Inflammatory macrophage treated with lipopolysaccharide for 1 hour (primary cell): ENCODE measurements at places on chromosomes 16 and 17.

DNA sequence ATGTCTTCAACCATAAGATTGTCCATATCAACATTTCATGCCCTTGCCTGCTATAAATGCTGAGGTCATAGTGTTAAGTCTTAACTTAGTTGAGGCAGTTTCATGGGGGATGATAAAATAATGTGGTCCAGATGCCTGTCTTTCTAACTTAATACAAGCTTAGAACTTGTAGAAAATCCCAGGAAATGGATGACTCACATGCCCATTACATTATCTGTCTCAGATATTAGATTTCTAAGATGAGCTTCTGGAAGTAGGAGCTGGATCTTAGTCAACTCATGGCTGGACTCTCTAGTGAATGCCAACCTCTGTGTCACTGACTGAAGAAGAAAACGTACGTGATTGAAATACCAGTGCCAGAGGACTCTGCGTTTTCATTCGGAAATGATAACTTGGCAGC, 797.5 kb upstream of the EEF2KMT start:
- no peak for DNase-seq

DNA sequence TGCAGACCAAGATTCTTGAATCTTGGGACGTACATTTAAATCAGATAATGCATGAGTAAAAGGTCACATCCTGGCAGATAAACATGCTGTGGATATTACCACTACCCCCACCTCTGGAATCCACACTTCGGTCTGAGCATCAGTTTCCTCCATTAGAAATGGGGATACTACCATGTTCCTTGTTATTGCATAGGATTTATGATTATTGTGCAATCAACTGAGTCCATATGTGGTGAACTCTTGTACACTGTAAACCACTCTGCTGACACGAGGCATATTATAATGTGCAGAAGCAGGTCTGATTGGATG, 108.7 kb downstream of the VAT1L start:
- DNase-seq = no peak

- no peak for DNase-seq
Measured at GRCh38 chr16:81471882-81472281, 27.3 kb downstream of the CMIP start.

GRCh38 chr17:30191072-30191471, 44.4 kb downstream of the SLC6A4 start:
- DNase-seq = no peak

GRCh38 chr17:8785547-8786413, 13.4 kb downstream of the MFSD6L start:
- DNase-seq = peak; percentile 31

- no peak for DNase-seq
Measured at GRCh38 chr17:79843816-79844800, 4.9 kb upstream of the CBX4 start.

- DNase-seq = peak; percentile 33
Measured at GRCh38 chr17:28033972-28034714, 8.3 kb upstream of the NLK start.

DNA sequence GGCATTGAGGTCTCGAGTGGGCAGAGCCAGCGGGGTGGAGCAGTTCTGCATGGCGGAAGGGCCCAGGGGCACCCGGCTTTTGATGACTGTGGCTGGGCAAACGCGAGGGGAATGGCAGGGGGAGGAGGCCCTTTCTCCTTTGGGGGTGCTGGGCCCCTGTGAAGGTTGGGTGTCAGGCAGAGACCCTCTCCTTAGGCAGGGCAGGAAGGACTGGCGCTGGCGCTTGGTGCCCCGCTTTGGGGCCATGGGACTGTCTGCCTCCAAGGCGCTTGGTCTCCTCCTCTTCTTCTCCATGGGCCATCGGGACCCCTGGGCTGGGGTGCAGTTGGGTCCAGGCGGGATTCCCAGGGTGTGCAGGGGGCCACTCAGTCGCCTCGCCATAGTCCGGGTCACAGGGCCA, 12.8 kb upstream of the GFAP start:
- DNase-seq = no peak

DNA sequence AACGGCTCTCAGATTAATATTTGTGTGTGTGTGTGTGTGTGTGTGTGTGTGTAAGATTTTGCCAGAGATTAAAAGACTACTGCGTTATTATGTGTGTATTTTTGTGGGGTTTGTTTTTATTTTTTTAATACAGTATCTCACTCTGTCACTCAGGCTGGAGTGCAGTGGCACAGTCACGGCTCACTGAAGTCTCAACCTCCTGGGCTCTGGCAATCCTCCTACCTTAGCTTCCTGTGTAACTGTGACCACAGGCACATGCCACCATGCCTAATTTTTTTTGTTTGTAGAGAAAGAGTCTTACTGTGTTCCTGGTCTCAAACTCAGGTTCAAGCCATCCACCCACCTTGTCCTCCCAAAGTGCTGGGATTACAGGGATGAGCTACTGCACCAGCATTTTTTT, 87.2 kb downstream of the CYB561 start:
- DNase-seq = no peak

DNA sequence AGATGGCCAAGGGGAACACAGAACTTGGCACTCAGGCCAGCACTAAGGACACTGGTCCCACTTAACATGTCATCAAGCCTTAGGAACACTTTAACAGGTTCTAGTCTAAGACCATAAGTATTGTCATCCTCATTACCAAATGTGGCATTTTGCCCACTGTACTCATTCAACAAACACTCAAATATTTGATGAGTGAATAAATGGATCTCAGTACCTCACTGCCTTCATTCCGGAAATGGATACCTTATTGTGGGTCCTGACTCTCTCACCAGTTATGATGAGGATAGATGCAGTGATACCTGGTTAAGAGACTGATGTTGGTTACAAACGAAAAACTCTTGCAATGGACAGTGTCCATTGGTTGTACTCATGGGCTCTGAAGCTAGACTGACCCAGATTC, 455.2 kb upstream of the DYNLRB2 start:
- no peak for DNase-seq

- no peak for DNase-seq
Measured at GRCh38 chr17:44217738-44218343, 1.6 kb downstream of the UBTF start.

DNA sequence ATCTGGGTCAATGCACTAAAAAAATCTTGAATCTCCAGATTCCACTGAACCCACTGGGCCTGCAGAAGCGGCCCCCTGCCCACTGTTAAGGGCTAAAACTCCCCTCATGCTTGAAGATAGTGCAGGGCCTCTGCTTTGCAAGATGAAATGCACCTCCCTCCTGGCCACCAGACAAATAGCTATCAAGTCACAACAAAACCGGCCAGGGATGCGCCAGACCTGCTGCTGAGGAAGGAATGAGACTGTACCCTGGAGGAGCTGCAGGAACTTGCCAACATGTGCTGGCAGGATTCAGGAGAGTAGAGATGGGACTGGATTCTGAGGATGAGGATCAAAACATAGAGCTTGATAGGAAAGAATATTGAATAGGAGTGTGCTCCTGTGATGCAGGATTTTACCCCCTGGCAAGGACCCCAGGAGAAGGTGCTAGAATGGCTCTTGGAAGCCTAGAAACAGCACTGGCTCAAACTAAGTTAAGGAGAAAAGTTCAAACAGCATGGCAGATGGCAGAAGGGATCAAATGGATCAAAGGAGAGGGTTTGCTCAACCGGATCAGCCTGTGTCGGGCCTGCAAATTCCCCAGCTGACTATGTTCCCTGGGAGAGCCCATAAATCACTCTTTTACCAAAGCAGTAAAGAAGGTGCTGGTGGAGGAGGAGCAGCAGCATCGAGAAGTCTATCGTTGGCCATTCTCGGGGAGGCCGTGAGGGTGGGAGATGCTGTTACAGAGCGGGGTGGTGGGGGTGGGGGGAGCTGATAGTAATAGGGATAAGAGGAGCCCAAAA, 27.2 kb upstream of the XYLT2 start:
- DNase-seq = no peak

- DNase-seq = no peak
Measured at GRCh38 chr17:50914505-50915063, 48.4 kb upstream of the TOB1 start.

- no peak for DNase-seq
Measured at GRCh38 chr16:57128771-57129389, 36.5 kb downstream of the CPNE2 start.

DNA sequence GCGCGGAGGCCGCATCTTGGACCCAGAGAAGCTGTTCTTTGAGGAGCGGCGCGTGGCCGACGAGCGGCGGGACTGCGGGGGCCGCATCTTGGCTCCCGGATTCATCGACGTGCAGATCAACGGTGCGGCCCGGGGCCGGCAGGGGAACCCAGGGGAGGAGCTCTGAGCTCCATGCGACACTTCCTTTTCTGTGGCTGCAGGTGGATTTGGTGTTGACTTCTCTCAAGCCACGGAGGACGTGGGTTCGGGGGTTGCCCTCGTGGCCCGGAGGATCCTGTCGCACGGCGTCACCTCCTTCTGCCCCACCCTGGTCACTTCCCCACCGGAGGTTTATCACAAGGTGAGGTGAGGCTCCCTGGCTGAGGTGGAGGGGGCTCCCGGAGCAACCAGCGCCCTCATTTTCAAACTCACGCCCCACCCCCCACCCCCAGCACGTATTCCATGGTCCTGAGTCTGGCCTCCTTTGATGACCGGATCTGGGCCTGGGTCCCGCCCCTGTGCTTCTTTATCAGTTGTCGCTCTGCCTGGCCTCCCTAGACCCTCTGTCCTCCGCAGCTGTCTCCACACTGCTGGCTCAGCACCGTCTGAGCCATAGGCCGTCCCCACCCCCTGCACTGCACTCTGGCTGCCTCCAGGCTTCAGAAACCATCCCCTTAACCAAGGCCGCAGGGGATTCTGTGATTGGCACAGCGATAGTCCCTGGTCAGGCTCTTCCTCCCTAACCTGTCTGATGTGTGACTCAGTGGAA, 787 bp downstream of the AMDHD2 start:
- DNase-seq = no peak

- no peak for DNase-seq
Measured at GRCh38 chr17:16477255-16477654, 14.7 kb downstream of the LRRC75A start.

- no peak for DNase-seq
Measured at GRCh38 chr16:83978401-83978904, 10.4 kb downstream of the NECAB2 start.

- peak; percentile 57 for DNase-seq
Measured at GRCh38 chr16:86928523-86929011, 350.2 kb downstream of the FOXL1 start.

DNA sequence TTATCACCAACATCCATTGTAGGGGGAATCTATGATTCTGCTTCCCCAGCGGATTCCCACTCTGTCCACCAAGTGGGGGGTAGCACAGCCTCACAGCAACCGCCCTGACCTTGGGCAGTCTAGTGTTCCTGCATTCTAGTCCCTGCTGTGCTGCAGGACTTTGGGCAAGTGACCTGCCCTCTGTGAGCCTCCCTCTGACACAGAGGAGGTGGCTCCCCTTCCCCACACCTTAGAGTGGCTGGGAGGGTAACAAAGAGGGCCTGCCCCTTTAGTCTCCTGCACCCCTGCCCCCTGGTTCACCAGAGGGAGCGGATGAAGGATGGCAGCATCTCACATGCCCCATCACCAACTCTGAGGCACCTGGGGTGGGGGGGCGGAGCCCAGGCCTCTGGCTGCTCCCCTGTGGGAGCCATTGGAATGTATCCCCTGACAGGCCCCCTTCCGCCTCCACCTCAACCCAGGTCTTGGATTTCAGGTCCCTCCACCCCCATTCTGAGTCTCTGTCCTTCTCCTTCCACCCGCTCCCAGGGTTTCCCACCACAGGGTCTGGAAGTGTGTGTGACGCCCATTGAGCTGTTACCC, 10.1 kb downstream of the GAS2L2 start:
- DNase-seq = no peak

GRCh38 chr17:75783803-75784472, 668 bp upstream of the UNK start:
- no peak for DNase-seq
